ENCODE measurements at places on chromosomes 2 and 18. TPM values are rescaled to one million over a fixed set of nuclear protein-coding genes. Genes with fewer than 3 reads are reported as not detected.

PDCD1 gene
- 1.8 TPM for total RNA-seq

KCNG3 gene
- total RNA-seq, result 1.3 TPM

DNA sequence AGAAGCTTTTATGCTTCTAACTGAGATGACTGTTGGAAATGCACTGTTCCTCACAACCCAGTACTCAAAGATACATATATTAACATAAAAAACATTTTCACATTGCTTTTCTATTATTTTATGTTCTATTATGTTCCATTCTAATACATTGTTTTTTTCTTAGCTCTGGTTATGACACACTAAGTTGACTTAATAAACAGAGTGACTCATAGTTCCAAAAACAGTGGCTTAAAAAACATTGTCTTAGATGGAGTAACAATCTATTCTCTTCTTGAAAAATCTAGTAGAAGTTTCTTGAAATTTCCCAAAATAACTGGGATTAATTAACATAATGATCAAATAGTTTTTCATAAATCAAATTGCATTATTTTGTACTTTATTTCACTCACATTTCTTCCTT is 328.2 kb upstream of the LRATD1 start:
- no peak for DNase-seq
- H3K4me1 ChIP-seq, result no peaks in the 10 kb centered on the region
- H3K36me3 ChIP-seq, result no peaks in the 10 kb centered on the region
- H3K27me3 ChIP-seq, result no peaks in the 10 kb centered on the region
- no peak overlapping the region for H3K27ac ChIP-seq

CNTNAP5 gene
- not detected for total RNA-seq

GRCh38 chr18:40810372-40810771 is 1144.7 kb upstream of the PIK3C3 start:
- no peak overlapping the region for H3K27ac ChIP-seq
- DNase-seq, result no peak
- no peak overlapping the region for H3K4me3 ChIP-seq
- no peaks in the 10 kb centered on the region for H3K27me3 ChIP-seq
- H3K36me3 ChIP-seq, result no peaks in the 10 kb centered on the region

DNA sequence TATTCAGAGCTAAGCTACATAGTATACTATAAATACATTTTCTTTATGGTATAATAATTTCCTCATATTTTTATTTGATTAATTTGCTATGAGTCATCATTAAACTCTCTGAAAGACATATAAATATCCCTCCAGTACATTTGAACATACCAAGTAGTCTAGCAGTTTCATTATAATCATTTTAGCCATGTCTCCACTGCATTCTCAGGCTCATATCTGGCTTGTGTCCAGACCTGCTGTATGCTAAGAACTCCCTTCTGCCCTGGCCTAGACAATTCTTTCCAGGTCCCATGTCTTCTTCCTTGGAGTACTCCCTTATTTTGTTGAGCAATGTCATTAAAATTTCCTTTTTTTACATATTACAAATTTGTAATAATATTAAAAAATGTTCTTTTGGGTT is 16.6 kb upstream of the DYNC1I2 start:
- H3K4me1 ChIP-seq, result no peaks in the 10 kb centered on the region
- peaks cover 4% of the 10 kb centered on the region for H3K27me3 ChIP-seq
- no peak for DNase-seq
- H3K4me3 ChIP-seq, result no peak overlapping the region

EIF4E2 gene
- 68.0 TPM for total RNA-seq

DNA sequence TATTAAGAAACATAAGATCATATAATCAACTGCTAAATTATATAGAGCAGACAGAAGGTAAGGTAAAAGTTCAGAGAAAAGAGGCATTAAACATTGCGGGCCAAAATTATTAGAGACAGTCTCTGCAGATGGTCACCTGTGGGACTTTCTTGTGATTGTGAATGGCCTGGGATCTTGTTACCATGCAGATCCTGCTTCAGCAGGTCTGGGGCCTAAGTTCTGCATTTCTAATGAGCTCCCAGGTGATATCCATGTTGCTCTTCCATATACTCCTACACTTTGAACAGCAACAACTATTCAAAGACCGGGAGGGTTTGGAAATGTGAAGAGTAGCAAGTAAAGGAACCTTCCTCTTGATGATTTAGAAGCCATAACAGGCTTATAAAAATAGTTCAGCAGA is 8.5 kb upstream of the ETAA1 start:
- peak overlapping the region; percentile 20 for H3K27ac ChIP-seq
- no peak overlapping the region for H3K4me3 ChIP-seq
- no peaks in the 10 kb centered on the region for H3K27me3 ChIP-seq
- peaks cover 5% of the 10 kb centered on the region for H3K4me1 ChIP-seq
- H3K36me3 ChIP-seq, result no peaks in the 10 kb centered on the region

GRCh38 chr18:63788447-63789096 is 13.4 kb downstream of the SERPINB7 start:
- H3K4me1 ChIP-seq, result no peaks in the 10 kb centered on the region
- H3K4me3 ChIP-seq, result no peak overlapping the region
- no peak for DNase-seq

TNFRSF11A gene
- 2.5 TPM for total RNA-seq

GRCh38 chr2:208415255-208415654 is 8.7 kb downstream of the PTH2R start:
- peaks cover 6% of the 10 kb centered on the region for H3K27me3 ChIP-seq
- no peak overlapping the region for H3K4me3 ChIP-seq
- no peak overlapping the region for H3K27ac ChIP-seq
- DNase-seq, result no peak
- H3K36me3 ChIP-seq, result no peaks in the 10 kb centered on the region

DNA sequence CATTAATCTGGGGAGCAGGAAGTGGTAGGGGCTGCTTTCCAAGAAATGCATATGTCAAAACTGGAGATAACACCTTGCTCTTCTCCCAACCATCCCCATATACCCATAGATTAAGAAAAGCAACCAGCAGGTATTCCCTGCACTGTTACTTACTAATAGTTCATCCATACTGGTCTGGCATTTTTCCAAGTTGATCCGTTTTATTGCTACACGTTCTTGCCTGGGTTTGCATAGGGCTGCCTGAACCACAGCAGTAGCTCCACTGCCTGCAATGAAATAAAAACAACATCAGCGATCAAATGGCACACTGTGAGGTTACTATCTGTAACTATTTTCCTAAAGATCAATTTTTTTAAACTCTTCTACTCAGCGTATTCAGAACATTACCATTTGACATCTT is 65.6 kb downstream of the STK39 start:
- no peaks in the 10 kb centered on the region for H3K27me3 ChIP-seq
- no peak for DNase-seq
- peaks cover 10% of the 10 kb centered on the region for H3K36me3 ChIP-seq
- H3K4me1 ChIP-seq, result peaks cover 22% of the 10 kb centered on the region
- no peak overlapping the region for H3K27ac ChIP-seq
- no peak overlapping the region for H3K4me3 ChIP-seq

GRCh38 chr2:206823178-206823577 is 57.8 kb downstream of the FASTKD2 start:
- no peaks in the 10 kb centered on the region for H3K27me3 ChIP-seq
- DNase-seq, result no peak
- no peak overlapping the region for H3K27ac ChIP-seq
- peaks cover 8% of the 10 kb centered on the region for H3K4me1 ChIP-seq

DNA sequence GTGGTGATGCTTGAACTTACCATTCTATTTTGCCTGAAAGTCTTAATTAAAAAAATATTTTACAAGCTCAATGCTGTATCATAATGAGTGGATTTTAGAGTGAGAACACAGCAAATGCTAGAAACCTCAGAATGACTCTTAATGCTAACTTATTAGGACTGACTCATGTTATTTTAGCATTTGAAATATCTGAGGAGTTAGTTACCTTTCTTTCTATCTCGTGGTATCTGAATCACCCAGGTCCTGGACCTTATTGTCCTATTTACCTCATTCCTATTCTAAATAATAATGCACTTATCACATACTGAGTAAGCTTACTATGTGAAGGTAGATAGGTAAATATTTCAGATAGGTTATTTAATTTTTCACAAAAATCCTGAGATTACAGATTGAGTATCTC is 70.7 kb downstream of the SOS1 start:
- H3K4me3 ChIP-seq, result no peak overlapping the region
- H3K27me3 ChIP-seq, result no peaks in the 10 kb centered on the region
- H3K36me3 ChIP-seq, result peaks cover 61% of the 10 kb centered on the region
- no peak for DNase-seq
- no peaks in the 10 kb centered on the region for H3K4me1 ChIP-seq

DNA sequence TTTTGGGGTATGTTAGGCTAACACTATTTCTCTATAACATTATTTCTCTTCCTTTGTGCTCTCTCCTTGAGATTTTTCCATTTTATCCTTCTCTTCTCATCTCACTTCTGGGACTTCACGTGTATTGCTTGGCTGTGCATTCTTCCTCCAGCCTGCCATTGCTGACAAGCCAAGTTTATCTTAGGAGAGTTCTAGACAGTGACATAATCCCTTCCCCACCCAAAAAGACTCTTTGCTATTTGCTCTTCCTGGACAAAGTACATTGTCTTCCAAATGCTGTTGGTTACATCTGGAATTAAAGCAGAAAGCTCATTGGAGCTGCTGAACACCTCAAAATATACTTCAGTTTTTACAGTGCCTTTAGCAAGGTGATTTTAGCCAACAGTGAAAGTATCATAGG is 8.9 kb downstream of the TSPYL6 start:
- H3K36me3 ChIP-seq, result no peaks in the 10 kb centered on the region
- no peak for DNase-seq
- no peak overlapping the region for H3K4me3 ChIP-seq
- no peaks in the 10 kb centered on the region for H3K4me1 ChIP-seq
- H3K27ac ChIP-seq, result no peak overlapping the region
- no peaks in the 10 kb centered on the region for H3K27me3 ChIP-seq

DNA sequence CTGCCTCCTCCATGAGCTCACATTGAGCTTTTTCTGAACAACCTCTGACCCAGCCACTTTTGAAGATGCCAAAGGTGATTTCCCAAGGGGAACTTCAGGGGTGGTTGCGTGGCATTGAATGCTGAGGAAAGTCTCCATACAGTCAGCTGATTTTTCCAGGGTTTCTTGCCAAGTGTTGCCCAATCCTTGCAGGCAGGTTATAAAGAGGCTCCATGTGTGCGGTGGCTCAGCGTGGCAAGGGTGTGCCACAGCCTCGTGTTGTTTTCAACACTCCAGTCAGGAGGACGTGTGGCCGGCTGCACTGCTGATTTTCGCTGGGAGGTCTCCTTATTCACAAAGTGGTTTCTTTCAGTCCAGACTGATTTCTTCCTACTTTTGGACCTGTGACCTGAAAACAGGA is 81.4 kb upstream of the GATA6 start:
- peak; percentile 82 for DNase-seq
- no peak overlapping the region for H3K27ac ChIP-seq
- H3K36me3 ChIP-seq, result no peaks in the 10 kb centered on the region
- H3K4me1 ChIP-seq, result no peaks in the 10 kb centered on the region

DNA sequence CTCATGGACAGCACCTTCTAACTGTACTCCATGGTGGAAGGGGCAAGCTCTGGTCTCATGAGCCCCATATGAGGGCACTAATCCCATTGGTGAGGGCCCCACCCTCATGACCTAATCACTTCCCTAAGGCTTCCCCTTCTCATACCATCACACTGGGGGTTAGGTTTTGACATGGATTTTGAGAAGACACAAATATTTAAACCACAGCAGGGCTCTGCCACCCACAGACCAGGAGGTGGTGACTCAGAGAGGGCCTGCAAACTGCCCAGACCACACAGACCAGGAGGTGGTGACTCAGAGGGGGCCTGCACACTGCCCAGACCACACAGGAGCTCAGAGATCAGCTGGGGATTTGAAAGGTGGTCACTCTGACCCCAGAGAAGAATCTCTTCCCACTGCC is 222.0 kb downstream of the KLHL29 start:
- no peak overlapping the region for H3K4me3 ChIP-seq
- no peaks in the 10 kb centered on the region for H3K4me1 ChIP-seq
- H3K27me3 ChIP-seq, result no peaks in the 10 kb centered on the region
- no peak overlapping the region for H3K27ac ChIP-seq
- no peaks in the 10 kb centered on the region for H3K36me3 ChIP-seq

ALK gene
- not detected for total RNA-seq

GRCh38 chr18:32455361-32455760 is 15.3 kb downstream of the GAREM1 start:
- no peaks in the 10 kb centered on the region for H3K27me3 ChIP-seq
- no peaks in the 10 kb centered on the region for H3K4me1 ChIP-seq
- H3K36me3 ChIP-seq, result no peaks in the 10 kb centered on the region
- no peak overlapping the region for H3K4me3 ChIP-seq
- no peak for DNase-seq

MC5R gene
- total RNA-seq, result not detected

Data from upper lobe of right lung (tissue), 1 donor.